Cardiac fibroblast (primary cell): ENCODE measurements at places on chromosomes 2 and 18.

- peak; percentile 88 for DNase-seq
Observed at GRCh38 chr18:58223717-58224424, 179.8 kb downstream of the NEDD4L start.

DNA sequence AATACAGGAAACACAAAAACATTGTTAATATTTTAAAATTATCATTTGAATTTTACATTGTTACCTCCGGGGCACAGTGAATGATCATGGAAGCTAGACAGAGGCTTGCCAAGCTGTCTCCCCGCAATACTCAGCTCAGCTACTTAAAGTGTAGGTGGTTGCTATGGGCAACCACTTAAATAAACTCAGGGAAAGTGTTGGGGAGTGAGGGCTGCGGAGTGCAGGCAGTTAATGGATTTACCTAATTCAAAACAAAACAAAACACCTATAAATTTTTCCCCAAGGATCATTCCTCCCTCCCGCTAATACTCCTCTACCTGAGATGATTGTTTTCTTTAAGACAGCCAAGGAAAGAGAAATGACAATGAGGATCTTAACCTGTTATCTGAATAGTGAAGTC, 349.5 kb downstream of the TGIF1 start:
- no peak for DNase-seq

GRCh38 chr18:12679183-12679786, 21.4 kb upstream of the SPIRE1 start:
- DNase-seq, result peak; percentile 62

GRCh38 chr2:40450066-40450795, 1.7 kb downstream of the SLC8A1 start:
- peak; percentile 55 for DNase-seq

GRCh38 chr2:161952783-161953191, 121.2 kb downstream of the DPP4 start:
- no peak for DNase-seq

DNA sequence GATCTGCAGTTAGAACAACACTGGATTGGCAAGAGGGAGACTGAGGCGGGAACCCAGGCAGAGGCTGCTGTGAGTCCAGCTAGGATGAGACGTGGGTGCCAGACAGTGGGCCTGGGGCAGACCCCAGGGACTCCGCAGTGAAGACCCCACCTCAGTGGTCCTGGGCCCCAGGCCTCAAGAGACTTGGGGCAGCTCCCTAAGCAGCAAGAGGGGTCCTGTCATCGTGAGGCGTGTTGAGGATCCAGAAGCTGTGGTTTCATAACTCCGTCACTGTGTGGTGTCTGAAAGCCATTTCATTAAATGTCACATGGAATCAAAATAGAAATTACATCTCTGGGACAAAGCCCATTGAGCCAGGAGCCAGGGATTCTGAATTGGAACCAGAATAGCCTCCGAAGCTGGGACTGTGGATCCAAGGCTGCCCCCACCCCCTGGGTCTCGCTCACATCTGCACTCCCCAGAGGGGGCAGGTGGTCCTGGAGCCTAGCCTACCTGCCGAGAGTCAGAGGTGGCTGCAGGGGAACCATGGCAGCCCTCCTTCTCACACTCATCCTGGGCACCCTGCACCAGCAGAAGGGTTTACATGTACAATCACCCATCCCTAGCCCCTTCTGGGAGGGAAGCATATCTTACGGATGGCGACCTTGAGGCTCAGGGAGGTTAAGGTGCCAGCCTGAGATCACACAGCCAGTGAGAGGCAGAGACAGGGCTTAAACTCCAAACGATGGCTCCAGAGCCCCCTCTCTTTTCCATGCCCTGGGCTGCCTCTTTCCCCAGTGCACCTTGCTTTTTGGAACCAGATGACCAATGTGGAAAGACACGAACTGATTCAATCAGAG, 23.2 kb downstream of the RRM2 start:
- DNase-seq, result no peak

GRCh38 chr2:119517433-119517832, 6.8 kb downstream of the SCTR start:
- DNase-seq, result peak; percentile 61

DNA sequence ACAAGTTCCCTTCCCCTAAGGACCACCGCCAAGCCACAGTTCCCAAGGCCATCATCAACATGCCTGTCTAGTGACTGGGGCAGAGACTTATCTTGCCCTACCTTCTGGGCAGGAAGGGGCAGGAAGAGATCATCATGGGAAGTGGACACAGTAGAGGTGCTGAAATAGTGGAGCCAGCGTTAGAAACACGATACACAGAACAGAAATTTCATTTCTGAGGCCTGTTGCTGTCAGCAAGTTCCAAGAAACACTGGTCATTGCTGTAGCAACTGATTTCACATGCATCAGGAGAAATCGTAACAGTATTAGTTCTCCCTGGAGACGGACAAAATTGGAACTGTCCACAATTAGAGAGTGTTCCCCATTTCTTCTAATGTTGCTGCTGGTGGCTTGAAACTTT, 83.0 kb downstream of the COLEC12 start:
- no peak for DNase-seq

DNA sequence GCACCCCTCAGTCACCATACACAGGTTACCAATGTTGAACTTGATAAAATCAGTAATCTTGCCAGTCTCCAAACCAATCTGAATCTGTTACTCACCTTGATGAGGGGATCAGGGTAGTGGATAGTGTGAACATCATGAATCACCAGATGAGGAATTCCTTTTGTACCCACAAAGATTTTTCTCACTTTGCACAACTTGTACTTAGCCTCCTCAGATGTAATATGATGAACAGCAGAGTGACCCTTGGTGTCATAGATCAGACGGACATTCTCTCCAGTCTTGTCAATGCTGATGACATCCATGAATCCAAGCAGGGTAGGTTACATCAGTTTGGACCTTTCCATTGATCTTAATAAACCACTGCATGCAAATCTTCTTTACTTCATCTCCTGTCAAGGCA, 54.7 kb downstream of the MDH1 start:
- peak; percentile 53 for DNase-seq

- no peak for DNase-seq
Observed at GRCh38 chr18:62588217-62588616, 65.4 kb downstream of the ZCCHC2 start.

- DNase-seq, result no peak
Observed at GRCh38 chr2:216525972-216526371, 27.3 kb downstream of the RPL37A start.

DNA sequence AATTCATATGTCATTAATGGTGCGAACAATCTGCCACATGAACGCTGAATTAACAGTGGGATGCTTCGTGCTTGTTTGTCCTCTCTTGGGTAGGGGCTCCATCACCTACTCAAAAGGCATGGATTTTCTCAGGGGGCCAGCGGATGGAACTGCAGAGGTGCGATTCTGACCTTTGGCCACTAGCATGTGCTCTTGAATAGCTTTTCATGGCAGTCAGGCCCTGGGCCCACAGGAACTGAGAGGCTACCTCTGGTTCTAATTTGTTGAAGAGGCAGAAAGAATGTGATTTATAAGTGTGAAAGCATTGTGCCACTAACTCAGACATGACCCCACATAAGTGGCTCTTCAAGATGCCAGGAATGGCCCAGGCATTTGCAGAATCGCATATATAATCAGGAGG, 283.2 kb downstream of the INSIG2 start:
- DNase-seq, result peak; percentile 34

DNA sequence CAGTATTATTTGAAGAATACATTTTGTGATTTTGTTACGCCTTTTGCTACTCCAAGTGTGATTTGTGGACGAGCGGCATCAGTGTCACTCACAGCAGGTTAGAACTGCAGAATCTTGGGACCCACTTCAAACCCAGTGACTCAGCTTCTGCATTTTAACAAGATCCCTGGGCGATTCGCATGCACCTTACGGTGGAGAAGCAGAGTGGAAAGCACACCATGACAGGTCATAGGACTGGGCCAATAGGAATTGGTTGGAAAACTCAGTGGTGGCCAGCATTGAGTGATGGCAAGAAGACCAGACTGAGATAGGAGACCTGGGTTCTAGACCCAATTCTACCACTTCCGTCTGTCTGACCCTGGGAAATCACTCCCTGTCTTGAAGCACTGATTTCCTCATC, 26.3 kb downstream of the CTLA4 start:
- DNase-seq, result no peak

GRCh38 chr18:6414118-6414722, 491 bp downstream of the L3MBTL4 start:
- peak; percentile 10 for DNase-seq

GRCh38 chr2:11477994-11478393, 12.0 kb upstream of the E2F6 start:
- DNase-seq, result peak; percentile 90

DNA sequence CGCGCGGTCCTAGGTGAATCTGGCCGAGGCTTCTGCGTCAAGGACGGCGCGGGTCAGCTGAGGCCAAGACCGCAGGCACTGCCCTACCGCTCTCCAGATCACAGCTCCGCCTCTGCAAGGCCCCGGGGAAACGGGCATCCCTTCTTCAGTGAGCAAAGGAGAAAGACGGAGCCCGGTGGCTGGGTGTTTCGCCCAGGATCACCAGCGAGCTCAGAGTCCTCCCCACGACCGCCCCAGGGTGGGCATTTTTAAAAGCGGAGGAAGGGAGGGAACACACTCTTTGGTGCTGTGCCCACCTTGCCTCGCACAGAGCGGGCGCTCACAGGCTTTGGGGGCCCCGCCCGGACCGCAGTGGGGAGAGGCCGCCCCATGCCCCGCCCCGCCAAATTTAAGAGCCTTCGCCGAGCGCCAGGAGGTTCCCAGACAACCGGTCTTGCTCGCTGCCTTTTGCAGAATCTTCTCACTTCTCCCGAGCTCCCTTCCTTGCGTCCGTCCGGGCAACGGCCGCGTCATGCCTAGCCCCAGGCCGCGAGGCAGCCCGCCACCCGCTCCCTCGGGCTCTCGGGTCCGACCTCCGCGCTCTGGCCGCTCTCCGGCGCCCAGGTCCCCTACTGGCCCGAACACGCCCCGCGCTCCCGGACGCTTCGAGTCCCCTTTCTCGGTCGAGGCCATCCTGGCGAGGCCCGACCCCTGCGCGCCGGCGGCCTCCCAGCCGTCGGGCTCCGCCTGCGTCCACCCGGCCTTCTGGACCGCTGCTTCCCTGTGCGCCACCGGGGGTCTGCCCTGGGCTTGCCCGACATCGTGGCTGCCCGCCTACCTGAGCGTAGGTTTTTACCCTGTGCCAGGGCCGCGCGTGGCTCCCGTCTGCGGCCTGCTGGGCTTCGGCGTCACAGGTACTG, at the start of gene NOTO:
NOTO (plus strand) TSS at position 419 of the 899 bp plus-strand sequence; CDS start at position 512, 93 bp downstream.
- DNase-seq, result peak; percentile 20

DNA sequence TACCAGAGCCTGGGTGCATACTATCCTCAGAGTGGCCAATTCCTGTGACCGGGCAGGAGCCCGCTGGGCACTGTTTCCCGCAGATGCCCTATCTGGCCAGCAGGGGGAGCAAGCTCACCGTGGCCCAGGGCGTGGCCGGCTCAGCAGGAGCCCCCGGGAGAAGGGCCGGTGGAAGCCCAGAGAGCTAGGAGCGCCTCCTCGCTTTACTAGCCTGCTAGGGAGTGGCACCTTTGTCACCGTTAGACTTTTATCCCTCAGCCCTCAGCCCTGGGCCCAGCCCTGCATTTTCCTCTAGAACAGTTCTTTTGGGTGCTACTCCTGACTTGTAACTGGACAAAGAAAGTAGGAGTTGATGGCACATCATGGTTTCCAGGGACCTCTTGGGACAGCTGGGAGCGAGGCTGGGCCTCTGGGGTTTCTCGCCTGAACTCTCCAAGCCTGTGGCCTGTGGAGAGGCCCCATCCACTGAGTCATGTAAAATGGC, 24.0 kb downstream of the TMEM177 start:
- DNase-seq, result peak; percentile 69

DNA sequence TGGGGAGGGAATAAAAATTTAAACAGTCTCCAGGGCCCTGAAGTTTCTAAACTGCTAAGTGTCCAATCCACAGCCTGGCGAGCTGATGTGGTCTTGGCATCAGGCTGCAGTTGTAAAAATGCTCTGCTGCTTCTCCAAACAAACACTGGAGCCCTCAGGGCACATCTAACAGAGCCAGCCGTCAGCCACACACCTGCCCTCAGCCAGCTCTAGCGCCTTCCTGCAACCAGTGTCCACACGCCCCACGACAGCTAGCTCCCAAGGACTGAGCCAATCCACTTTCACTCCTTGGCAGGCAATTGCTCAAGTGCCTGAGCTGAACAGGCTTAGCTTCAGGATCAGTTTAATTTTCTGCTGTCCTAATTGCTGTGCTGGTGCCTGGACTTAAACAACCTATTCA, 446.4 kb upstream of the RAB12 start:
- no peak for DNase-seq

- DNase-seq, result no peak
Observed at GRCh38 chr2:62227386-62228075, 31.6 kb downstream of the B3GNT2 start.

- DNase-seq, result no peak
Observed at GRCh38 chr2:223700221-223700620, 98.1 kb upstream of the SCG2 start.

- no peak for DNase-seq
Observed at GRCh38 chr18:49494660-49495059, 7.6 kb upstream of the C18orf32 start.

DNA sequence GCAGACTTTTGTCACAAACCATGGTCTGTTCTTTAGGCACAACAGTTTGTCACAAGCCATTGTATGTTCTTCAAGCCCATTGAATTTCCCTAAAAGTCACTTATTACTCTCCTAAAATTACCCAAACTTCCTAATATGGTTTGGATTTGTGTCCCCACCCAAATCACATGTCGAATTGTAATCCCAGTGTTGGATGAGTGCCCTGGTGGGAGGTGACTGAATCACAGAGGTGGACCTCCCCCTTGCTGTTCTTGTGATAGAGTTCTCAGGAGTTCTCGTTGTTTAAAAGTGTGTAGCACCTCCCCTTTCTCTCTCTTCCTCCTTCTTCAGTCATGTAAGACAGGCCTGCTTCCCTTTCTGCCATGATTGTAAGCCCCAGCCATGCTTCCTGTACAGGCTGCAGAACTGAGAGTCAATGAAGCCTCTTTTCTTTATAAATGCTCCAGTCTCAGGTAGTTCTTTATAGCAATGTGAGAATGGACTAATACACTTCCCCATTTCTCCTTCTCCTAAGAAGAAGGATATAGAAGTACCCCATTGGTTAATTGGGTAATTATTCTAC, 11.2 kb upstream of the GYPC start:
- DNase-seq, result no peak

DNA sequence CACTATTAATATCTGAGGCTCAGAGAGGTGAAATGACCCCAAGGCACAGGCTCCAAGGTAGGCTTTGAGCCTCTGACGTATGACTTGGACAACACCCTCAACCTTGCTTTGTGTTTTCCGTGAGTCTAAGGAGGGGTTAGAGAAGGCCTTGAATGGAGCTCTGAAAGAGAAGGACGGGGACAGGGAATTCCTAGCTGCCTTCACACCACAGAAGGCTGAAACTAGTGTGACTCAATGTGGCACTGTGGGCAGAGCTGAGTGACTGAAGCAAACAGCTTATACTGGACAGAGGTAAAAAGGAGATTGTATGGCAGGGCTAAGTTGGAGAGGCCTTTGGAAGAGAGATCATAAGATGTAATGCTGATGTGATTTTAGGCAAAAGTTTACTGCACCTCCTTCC, 3.5 kb upstream of the NCK2 start:
- no peak for DNase-seq
